Lower leg skin (tissue), 4 donors: ENCODE measurements at places on chromosomes 3 and 15. TPM values are rescaled to one million over a fixed set of nuclear protein-coding genes. Genes with fewer than 3 reads are reported as not detected.

DNA sequence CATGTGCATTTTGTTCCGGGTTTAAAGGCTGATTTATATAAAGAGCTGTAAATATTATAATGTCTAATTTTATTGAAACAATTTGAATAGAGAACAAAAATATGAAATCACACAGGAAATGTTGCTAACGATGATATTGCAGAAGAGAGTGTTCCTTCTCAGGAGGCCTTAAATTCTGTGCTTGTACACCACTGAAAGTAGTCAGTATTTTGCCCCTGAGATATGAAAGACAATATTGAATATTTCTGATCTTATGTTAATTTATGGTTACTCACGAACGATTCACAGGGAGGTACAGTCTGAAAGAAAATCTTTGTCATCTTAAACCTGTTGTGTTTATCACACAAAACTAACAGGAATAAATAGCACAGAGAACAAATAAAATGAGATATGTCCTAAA is 213.2 kb upstream of the PLSCR5 start:
- DNase-seq = no peak

DNA sequence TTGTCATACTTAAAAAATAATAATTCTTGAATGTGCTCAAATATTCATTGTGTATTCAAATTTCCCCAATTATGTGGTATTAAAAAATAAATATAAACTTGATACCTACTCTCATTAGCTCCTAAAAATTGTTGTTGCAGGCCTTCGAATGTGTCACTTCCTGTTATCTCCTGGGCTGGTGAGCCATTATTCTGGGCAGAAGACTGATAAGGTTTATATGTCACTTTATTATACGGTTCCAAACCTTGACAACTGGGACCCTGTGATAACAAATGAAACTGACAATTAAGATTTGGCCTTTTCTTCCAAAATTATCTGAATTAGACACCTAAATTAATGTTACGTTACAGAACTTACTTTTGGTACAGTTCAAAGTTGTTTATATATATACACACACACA is 15.0 kb downstream of the CEP152 start:
- DNase-seq = no peak

The NUTM1 gene
- not detected for total RNA-seq

The CFAP20DC gene
- total RNA-seq = 0.37 TPM

DNA sequence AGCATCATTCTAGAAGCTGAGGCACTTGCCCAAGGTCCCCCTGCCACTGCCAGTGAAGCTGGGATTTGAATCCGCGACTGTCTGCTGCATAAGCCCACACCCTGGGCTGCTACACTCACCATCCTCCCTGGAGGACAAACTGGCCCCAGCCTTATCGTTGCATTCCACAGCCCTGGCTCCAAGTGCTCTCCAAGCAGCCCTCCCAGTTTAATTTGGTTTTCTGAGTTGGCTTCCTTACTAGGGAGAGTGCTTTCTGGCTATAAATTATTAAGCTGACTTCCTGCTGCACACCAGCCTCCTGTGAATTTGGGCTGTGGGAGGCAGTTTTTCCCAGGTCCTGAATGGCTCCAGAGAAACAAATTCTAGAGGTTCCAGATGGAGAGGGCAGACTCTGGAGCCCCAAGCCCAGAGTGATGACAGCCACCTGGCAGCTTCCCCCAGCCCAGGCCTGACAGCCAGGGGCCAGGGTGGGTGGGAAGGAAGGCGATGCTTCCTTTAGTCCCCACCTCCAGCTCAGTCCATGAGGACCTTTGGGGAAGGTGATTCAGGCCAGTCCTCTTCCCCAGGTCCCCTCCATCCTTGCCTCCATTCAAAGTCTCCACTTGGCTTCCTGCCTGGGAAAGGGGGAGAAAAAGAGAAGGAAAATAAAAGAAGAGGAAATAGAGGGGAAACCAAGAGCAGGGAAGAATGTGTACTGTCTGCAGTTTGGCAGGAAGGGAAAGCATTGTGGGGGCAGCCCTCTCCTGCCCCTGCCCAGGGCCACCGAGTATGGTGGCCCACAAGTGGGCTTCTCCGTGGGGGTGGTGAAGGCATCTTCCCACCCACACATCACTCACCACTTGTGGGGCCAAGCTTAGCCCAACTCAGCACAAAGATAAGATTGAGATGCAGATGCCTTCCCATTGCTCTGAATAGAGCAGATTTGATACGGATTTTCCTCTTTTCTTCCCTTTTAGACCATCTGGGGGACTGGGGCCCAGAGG is 69.6 kb downstream of the SEMA5B start:
- no peak for DNase-seq

GRCh38 chr3:14801031-14801430 is 17.7 kb upstream of the FGD5 start:
- peak; percentile 21 for DNase-seq

DNA sequence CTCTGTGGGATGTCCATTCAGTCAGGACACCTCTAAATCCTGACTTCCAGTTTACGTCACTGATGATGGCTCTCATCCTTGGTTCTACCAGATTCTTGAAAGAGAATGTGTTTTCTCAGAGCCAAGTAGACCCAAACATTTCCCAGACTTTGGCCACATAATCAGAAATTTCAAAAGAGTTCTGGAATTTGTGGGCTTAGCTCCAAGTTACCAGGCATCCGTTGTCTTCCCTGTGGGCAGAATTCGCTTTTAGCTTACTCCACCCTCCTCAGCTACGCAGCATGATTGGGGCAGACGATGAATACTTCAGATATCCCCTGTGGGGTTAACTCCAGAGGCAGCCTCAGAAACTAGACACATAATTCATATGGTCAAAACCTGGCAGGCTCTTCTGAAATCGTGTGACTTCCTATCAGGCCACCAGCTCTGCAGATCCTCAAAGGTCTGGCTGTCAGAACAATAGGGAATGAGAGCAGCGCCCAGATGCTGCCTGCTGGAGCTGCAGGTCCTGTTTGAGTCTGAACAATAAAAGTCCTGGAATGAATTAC is 30.6 kb downstream of the CRTC3 start:
- DNase-seq = peak; percentile 80

The PDZRN3 gene
- total RNA-seq = 9.7 TPM

GRCh38 chr15:40029979-40030893 is 8.7 kb downstream of the SRP14 start:
- DNase-seq = no peak

The SLC28A1 gene
- not detected for total RNA-seq

GRCh38 chr15:45371546-45371945 is 6.8 kb downstream of the GATM start:
- DNase-seq = no peak
